ENCODE measurements at places on chromosomes 16 and 17. TPM values are rescaled to one million over a fixed set of nuclear protein-coding genes. Genes with fewer than 3 reads are reported as not detected.
A peak's percentile ranks its signal among the peaks of the same experiment; 100 is the strongest.

The KRTAP2-3 gene
- polyA plus RNA-seq, result not detected

The GJD3 gene
- 0.56 TPM for polyA plus RNA-seq

The CASKIN1 gene
- polyA plus RNA-seq, result 2.3 TPM

The SSTR5 gene
- 0.12 TPM for polyA plus RNA-seq

The CD79B gene
- polyA plus RNA-seq, result 2.0 TPM

The TCAP gene
- 256 TPM for polyA plus RNA-seq

The KRT28 gene
- not detected for polyA plus RNA-seq

DNA sequence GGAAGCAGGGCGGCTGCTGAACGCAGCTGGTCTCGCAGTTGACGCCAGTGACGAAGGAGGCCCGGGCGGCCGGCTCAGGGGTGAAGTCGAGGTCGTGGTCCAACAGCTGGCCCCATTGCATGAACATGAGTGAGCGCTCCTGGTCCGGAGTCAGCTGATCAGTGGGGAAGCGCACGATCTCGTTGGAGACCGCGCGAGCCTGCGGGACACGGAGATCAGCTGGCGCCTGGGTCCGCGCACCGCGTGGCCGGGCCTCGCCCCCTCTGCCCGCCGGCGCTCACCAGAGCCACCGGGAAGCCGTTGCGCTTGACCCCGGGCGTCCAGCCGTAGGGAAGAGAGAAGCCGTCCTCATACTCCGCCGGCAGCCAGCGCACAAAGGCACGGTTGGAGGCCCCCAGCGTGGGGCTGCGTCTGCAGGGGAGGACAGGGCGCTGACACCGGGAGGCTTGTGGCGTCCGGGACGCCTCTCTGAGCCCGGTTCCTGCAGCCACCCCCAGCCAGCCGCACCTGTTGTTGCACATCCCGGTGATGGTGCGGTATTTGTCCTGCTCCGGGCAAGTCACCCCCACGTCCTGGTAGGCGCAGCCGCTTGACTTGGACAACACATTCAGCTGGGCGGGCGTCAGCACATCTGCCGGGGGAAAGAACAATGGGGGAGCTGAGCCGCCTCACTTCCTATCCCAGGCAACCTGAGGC lies 1.6 kb downstream of the MPO start:
- DNase-seq, result peak; percentile 81

GRCh38 chr16:57803134-57803990 lies 1.1 kb upstream of the KIFC3 start:
- no peak for DNase-seq

DNA sequence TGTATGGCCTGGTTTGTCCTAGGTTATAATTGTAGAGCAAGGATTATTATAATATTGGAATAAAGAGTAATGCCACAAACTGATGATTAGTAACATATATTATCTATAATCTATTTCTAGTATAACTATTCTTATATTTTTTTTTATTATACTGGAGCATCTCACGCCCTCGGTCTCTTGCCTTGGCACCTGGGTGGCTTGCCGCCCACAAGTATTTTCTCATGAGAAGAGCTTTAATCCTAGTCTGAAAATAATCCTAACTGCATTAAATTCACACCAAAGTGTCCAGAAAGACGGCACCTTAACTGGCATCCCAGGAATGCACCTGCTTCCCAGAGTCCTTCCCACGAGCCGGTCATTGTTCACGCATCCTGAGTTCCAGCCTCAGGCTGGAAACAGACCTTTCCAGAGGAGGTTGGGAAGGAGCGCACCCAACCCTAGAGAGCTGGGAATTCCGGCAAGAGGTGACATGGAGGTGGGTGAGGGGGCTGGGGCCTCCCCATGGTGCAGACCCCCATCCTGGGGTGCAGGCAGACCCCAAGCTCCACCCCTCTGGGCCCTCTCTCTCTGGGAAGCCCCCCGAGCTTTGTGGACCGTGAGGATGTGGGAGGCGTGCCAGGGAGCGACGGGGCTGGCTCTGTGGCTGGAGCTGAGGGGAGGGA lies 15.9 kb downstream of the CHMP1A start:
- no peak for DNase-seq

GRCh38 chr17:7712111-7712771 lies 5.3 kb upstream of the DNAH2 start:
- DNase-seq, result no peak

DNA sequence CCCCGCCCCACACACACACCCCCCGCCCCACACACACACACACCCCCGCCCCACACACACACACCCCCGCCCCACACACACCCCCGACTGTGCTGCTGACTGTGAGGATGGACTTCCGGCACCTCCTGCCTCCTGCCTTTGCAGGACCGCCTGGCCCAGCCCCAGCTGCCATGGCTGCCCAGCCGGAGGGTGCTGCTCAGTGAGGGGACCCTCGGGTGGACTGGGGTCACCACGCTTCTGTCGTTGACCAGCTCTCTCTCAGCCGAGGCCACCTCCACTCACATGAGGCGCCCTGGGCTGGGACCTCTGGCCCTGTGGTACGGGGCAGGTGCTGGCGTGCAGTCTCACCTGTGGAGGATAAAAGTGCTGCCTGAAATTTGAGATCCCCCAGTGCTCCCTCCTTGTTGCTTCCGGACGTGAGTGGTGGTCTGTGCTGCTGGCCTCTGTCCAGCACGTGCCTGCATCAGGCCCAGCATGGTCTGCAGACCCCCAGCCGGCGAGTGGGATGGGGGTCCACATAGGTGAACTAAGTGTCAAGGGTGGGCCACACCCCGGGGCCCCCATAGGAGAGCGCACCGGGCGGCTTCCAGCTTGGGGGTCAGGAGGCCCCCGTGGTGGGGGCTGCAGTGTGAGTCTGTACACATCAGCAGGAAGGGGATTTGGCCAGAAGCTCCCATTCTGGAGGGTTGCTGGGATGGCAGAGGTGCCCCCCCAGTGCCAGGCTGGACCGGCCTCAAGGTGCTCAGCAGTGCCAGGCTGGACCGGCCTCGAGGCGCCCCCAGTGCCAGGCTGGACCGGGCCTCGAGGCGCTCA lies 11.2 kb downstream of the METRNL start:
- DNase-seq, result no peak

DNA sequence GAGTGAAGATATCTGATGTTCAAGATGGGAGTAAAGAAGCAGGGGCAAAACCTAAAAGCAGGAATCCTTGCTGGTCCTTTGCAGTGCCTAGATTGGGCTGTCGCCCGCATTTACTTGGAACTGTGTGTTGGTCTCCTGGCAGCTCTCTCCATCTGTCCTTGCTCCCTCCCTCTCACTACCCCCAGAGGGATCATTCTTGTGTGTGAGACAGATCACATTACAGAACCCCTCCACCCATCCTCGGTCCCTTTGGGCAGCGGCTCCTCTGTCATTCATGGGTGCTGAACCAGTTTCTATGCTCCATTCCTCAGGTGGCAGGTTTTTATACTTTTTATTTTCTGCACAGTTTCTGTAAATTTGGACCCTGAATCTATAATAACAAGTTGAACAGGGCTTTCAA lies 99.4 kb upstream of the MYOCD start:
- DNase-seq, result no peak

GRCh38 chr16:53892155-53892554 lies 188.2 kb downstream of the FTO start:
- DNase-seq, result peak; percentile 86

DNA sequence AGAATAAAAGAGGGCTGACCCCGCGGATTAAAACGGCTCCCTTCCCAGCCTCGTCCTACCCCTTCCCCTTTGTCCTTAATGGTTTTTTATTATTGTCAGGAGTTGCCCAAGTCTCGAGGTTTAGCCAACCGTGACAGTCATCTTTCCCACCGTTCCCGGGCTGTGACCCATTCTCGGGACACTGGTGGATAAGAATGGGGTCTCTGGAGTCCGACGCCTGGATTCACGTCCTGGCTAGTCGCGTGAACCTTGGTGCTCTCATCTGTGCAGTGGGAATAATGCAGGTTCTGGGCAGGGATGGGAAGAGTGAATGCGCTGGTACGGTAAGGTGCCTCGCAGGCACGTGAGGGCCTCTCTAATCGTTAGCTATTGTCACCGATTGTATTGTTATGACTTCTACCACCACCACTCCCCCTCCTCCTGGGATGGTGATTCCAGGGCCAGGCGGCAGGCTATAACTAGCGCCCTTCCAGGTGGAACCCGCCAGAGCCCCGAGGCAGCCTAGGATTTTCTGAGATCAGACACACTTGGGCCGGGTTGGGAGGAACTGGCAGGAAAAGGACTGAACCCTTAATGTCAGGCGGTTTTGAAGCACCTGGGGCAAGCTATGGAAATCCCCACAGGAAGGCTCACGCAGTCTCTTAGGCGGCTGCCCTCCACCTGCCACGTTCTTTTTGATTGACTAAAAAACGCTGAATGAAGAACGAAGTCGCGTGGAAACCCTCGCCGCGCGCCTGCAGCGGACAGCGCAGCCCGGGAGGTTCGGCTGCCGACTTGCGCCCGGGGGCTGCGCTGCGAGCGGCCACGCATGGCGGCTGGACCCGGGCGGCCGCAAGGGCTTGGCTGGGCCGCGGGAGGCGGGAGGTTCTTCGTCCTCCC lies 2.7 kb downstream of the HS3ST3B1 start:
- no peak for DNase-seq

- no peak for DNase-seq
These were observed 22.5 kb upstream of the SLC7A5 start for GRCh38 chr16:87891764-87892163.

DNA sequence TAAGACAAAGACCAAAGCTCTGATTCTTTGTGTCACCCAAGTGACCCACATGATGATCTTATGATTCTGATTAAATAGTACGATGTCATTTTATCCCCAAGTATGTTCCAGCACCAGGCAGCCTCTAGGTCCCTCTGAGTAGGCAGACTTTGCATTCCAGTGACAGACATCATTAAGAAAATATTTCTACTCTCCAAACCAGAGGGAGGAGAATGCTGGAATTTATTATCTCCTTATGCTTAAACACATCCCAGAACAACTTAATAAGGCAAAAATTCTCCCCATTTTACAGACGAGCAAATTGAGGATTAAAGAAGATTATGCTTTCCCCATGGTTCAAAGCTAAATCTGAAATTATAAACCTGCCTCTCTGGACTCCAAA lies 192.8 kb upstream of the CDH11 start:
- DNase-seq, result no peak

GRCh38 chr17:47897561-47897960 lies 1.5 kb downstream of the SP2 start:
- no peak for DNase-seq

GRCh38 chr17:21248500-21248899 lies 4.7 kb downstream of the NATD1 start:
- DNase-seq, result no peak

DNA sequence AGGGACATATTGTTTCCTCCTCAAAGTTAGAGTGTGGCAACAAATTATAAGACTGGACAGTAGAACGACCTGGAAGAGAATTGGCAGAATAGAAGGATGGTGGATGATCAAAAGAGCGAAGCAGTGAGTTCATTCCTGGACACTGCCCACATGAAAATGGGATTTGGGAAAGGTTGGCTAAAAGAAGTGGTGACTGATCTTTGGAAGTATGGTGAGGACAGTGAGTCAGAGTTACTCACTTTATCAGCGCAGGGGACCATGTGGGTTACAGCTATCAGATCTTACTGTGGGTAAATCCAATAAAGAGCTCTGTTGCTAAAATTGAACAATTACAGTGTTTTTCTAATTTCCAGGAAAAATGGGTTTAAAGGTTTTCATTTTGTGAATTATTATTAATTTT lies 2.7 kb upstream of the TANC2 start:
- no peak for DNase-seq

- DNase-seq, result peak; percentile 84
These were observed 1.1 kb upstream of the AKTIP start for GRCh38 chr16:53503991-53504663.

DNA sequence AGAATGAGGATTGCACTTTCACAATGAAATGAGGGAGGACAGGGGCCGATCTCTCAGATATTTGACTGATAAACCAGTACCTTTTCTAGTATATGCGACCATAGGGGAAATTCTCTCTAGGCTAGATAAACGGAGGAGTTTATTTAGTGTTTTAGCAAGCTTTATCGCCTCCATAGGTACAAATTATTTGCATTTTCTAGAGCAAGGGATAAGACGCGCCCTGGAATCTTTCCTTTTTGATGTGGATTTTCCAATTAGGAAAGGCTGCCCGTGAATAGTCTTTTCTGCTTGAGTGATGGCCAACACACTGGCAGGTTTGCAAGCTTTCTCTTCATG lies 351 bp upstream of the GDPD1 start:
- no peak for DNase-seq

GRCh38 chr17:4810696-4811290 lies 3.8 kb downstream of the PLD2 start:
- DNase-seq, result no peak

- DNase-seq, result peak; percentile 89
These were observed at the start of gene RPAIN for GRCh38 chr17:5419959-5420653. Gene RPAIN (plus strand): TSS chr17:5420182. CDS start chr17:5420211, 29 bp downstream.

DNA sequence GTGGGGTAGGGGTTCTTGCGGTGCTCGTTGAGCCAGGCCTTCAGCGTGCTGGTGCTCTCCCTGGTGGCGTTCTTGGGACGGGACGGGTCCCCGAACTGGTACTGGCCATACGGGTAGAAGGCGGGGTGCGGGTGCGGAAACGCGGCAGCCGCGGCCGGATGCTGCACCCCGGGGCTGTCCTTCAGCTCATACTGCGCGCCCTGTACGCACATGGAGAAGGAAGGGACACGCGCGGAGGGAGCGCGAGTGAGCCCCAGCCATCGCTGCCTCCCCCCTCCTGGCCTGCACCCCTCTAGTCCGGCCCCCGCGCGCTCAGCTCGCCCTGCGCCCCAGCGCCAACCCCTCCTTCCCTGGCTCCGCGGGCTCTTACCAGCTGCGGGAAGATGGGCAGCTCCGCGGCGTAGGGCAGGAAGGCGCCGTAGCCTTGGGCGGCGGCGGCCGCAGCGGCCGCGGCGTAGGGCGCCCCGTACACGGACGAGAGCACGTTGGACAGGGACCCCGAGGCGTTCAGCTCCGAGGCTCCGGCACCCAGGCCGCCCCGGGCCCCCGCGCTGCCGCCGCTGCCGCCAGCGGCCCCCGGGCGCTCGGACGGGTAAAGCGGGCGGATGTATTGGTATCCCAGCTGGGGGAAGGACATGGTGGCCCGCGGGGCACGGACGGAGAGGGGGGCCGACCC lies 1.0 kb downstream of the IRX3 start:
- no peak for DNase-seq

DNA sequence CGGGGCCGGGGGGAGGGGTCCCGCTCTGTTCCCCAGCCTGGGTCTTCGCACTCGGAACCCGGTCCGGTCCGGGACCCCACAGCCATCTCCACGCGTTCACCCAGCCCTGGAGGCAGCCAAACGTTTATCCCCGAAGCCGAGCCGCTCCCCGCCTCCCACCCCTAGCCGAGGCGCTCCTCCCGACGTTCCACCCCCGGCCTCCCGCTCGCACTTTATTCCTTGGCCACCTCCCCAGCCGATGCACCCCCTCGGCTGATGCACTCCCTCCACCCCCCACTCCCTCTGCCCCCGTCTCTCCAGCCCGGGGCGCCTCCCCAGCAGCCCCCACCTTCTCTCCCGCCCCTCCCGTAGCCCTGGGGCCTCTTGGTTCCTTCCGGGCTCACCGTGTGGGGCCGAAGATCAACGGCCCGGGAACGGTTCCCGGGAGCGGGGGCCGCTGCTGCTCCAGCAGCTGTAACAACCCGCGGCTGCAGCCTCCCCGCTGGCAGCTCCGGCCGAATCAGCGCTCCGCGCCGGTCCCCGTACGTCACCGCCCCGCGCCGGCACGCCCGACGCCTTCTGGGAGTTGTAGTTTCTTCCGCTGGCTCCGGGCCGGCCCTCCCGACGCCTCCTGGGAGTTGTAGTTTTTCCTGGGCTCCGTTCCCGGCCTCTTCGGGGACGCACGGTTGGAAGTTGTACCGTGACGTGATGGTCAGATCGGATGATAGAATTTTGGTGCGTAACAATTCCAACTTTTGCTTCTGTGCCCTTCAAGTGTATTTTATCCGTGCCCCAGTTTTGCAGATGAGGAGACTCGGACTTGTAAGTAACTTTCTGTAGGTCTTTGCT lies at the start of the genes LRRC3C and ORMDL3:
TSS of gene LRRC3C (plus strand) at position 632 of the 828 bp plus-strand sequence. CDS start 13,792 bp downstream, outside the sequence.
TSS of gene ORMDL3 (minus strand) at position 501 of the 828 bp plus-strand sequence. CDS start 3,398 bp downstream, outside the sequence.
- DNase-seq, result peak; percentile 93

GRCh38 chr16:77574867-77575624 lies 140.2 kb upstream of the ADAMTS18 start:
- peak; percentile 22 for DNase-seq

All from muscle of back (tissue), 13 donors.